ENCODE measurements at places on chromosomes 1 and 21.

GRCh38 chr1:101364370-101365120 lies 127.7 kb downstream of the S1PR1 start:
- no peak for DNase-seq

DNA sequence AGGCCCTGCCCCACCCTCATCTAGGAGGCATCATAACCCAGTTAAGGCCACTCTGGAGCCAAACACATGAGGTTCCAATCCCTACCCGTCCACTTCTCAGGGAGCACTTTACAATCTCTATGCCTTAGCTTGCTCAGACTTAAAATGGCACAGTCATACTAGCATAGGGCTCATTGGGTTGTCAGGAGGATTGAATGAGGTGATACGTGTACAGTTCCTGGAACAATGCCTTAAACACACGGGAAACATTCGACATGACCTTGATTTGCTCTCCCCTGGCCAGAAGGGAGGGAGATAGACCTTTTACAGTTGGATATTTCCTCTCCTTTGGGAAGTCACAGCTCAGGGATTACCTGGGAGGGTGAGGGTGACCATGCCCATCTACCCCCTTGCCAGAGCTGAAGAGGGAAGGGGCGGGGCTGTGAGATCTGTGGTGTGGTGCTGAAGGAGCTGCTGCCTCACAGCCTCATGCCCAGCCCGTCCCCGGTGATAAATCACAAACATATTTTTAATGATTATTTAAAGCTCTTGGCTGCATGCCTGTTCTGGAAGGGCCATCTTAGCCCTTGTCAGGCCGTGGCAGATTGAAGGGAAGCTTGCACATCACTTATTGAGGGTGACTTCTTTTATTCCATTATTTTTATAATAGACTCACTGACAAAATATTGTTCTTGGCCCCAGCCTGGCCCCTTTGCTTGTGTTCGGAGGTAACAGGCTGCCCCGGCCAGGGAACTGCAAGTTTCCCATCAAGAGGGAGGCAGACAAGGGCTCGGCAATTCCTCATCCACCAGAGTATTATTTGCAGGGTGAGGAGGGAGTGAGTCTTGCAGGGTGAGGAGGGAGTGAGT lies 83.4 kb downstream of the FOXD2 start:
- no peak for DNase-seq

DNA sequence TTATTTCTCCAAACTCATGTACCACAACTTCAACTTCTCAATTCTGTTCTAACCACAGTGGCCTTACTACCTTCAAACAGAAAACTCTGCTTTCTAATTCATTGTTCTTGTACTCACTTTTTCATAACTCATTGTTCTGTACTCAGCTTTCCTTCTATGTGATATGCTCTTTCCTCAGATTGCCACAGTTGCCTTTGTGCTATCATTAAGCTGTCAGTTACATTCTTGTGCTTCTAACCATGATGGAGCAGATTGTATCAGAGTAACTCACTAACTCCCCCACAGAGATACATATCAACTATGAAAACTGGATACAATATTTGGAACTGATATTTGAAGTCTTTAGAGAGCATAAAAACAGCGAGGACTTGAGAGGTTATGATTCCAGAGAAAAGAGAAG lies 1213.7 kb downstream of the KCNT2 start:
- no peak for DNase-seq

DNA sequence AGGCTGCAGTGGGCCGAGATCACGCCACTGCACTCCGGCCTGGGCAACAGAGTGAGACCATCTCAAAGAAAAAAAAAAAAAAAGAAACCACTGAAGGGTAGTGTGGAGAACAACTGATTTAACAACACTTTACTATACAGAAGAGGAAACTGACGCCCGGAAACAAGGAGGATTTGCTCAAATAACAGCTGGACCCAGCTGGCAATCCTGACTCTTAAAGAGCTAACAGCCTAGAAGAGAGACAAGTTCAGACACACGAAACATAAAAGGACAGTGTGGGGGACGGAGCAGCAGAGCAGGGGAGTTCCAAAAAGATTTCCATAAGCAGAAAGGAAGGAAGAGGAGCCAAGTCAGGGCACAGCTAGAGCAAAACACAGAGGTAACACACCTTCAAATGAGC lies 4.4 kb downstream of the ECHDC2 start:
- no peak for DNase-seq

GRCh38 chr1:246184503-246184902 lies 322.6 kb downstream of the SMYD3 start:
- no peak for DNase-seq

GRCh38 chr1:3323021-3323795 lies 131.3 kb upstream of the ARHGEF16 start:
- DNase-seq = no peak

Measured in fibroblast of skin of left quadriceps (primary cell).